ENCODE measurements at places on chromosomes 3 and 15. TPM values are rescaled to one million over a fixed set of nuclear protein-coding genes. Genes with fewer than 3 reads are reported as not detected.

STXBP5L gene
- not detected for total RNA-seq

PODXL2 gene
- 0.43 TPM for total RNA-seq

TXNRD3 gene
- 3.2 TPM for total RNA-seq

GOLGA8M gene
- total RNA-seq, result 2.3 TPM

GPR149 gene
- not detected for total RNA-seq

MCTP2 gene
- total RNA-seq, result 48.2 TPM

STRIT1 gene
- not detected for total RNA-seq

TTBK2 gene
- 13.5 TPM for total RNA-seq

HES1 gene
- not detected for total RNA-seq

CHAC1 gene
- 12.9 TPM for total RNA-seq

OR5K2 gene
- not detected for total RNA-seq

PRR20G gene
- not detected for total RNA-seq

SLC28A2 gene
- total RNA-seq, result not detected

POU1F1 gene
- total RNA-seq, result not detected

PFKFB4 gene
- 6.3 TPM for total RNA-seq

ZNF80 gene
- total RNA-seq, result 0.71 TPM

WDR76 gene
- total RNA-seq, result 124 TPM

SEMA3G gene
- total RNA-seq, result 0.33 TPM

FETUB gene
- total RNA-seq, result not detected

PAQR5 gene
- total RNA-seq, result 0.04 TPM

EPB42 gene
- not detected for total RNA-seq

THBS1 gene
- 7.5 TPM for total RNA-seq

CELF6 gene
- total RNA-seq, result 0.37 TPM

TGM4 gene
- total RNA-seq, result not detected

KAT2B gene
- 27.3 TPM for total RNA-seq

ROPN1 gene
- total RNA-seq, result not detected

CX3CR1 gene
- total RNA-seq, result 0.23 TPM

ZNF660 gene
- total RNA-seq, result 1.1 TPM

CLDN16 gene
- not detected for total RNA-seq

LRRIQ4 gene
- 0.32 TPM for total RNA-seq

COL6A5 gene
- total RNA-seq, result not detected

KIF7 gene
- 1.4 TPM for total RNA-seq

ADAMTS17 gene
- 1.5 TPM for total RNA-seq

SV2B gene
- total RNA-seq, result 0.12 TPM

FRMD4B gene
- total RNA-seq, result 34.5 TPM

KNG1 gene
- total RNA-seq, result not detected

CLEC3B gene
- not detected for total RNA-seq

TRIM59 gene
- total RNA-seq, result 31.1 TPM

SAMD7 gene
- not detected for total RNA-seq

NANOGP8 gene
- not detected for total RNA-seq

LRRC31 gene
- total RNA-seq, result not detected

LIPC gene
- total RNA-seq, result 0.98 TPM

ITPKA gene
- total RNA-seq, result 1.2 TPM

SST gene
- not detected for total RNA-seq

JMJD7 gene
- total RNA-seq, result 17.7 TPM

ISLR gene
- total RNA-seq, result not detected

HEG1 gene
- 9.8 TPM for total RNA-seq

ZXDC gene
- 26.9 TPM for total RNA-seq

P2RY13 gene
- not detected for total RNA-seq

PPM1L gene
- 3.5 TPM for total RNA-seq

C2CD4A gene
- 0.20 TPM for total RNA-seq

CYP8B1 gene
- not detected for total RNA-seq
